ENCODE measurements at places on chromosomes 16 and 17.

- DNase-seq: peak; percentile 86
These were observed 4.2 kb downstream of the BORCS6 start for GRCh38 chr17:8185582-8186445.

- no peak for DNase-seq
These were observed 2.3 kb upstream of the MAP2K3 start for GRCh38 chr17:21282231-21282630.

- DNase-seq: no peak
These were observed 57.7 kb downstream of the GTF3C1 start for GRCh38 chr16:27491894-27492587.

- DNase-seq: no peak
These were observed 1.4 kb downstream of the BBS2 start for GRCh38 chr16:56518425-56518824.

- DNase-seq: no peak
These were observed 22.8 kb upstream of the ACSM2B start for GRCh38 chr16:20598832-20599469.

- no peak for DNase-seq
These were observed 7.3 kb upstream of the BLMH start for GRCh38 chr17:30299000-30299399.

All from stimulated activated CD8-positive, alpha-beta memory T cell treated with anti-CD3 and anti-CD28 coated beads, Interleukin-7, amount 100 ng/mL, for 48 hours (primary cell).